ENCODE measurements at places on chromosomes 2 and 18. TPM values are rescaled to one million over a fixed set of nuclear protein-coding genes. Genes with fewer than 3 reads are reported as not detected.

Gene DHRS9
- total RNA-seq, result not detected

Gene WNT6
- not detected for total RNA-seq

Gene CHRND
- total RNA-seq, result not detected

Gene OSBPL6
- total RNA-seq, result 7.0 TPM

Gene TM4SF20
- not detected for total RNA-seq

Measured in mesangial cell (primary cell).